ENCODE measurements at places on chromosomes 12 and 14.

DNA sequence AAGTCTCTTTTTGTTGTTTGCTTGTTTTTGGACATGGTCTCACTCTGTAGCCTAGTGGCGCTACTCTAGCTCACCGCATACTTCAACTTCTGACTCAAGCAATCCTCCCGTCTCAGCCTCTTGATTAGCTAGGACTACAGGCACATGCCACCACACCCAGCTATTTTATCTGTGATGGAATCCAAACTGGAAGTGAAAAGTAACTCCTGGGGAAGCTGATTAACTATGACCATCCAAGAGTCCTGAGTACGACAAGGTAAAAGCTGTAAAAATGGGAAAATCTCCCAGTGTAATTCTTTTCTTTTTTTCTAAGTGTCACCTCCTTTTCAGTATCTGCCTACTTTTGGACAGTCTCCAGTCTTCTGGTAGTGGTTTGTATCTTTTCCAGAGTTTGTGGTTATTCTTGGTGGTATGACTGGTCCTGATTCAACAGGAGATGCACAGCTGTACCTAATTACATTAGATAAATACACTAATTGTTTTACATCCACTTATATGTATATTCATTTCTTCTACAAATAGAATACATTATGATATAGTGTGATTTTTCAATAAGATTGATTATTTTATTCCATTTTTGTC lies 97.8 kb downstream of the SLC6A15 start:
- DNase-seq: no peak

GRCh38 chr12:121826318-121827150 lies 22.7 kb downstream of the SETD1B start:
- DNase-seq: no peak

DNA sequence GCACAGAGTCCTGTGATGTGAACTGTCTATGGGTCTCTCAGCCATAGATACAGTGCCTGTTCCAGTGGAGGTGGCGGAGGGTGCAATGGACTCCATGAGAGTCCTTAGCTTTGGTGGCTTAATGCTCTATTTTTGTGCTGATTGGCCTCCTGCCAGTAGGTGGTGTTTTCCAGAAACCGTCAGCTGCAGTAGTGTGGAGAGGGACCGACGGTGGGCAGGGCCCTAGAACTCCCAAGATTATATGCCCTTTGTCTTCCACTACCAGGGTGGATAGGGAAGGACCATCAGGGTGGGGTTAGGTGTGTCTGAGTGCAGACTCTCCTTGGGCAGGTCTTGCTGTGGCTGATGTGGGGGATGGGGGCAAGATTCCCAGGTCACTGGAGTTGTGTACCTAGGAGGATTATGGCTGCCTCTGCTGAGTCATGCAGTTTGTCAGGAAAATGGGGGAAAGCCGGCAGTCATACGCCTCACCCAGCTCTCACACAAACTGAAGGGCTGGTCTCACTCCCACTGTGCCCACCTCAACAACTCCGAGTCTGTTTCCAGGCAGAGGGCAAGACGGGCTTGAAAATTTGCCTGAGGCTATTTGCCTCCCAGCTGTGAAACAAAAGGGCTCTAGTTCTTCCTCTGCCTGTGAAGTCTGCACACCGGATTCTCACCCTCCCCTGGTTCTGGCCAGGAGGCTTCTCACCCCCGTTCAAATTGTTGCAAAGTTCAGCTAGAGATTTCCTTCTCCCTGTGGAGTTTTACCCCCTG lies 24.9 kb upstream of the ZDHHC17 start:
- no peak for DNase-seq

- DNase-seq: no peak
Measured at GRCh38 chr12:127899971-127900370, 367.0 kb upstream of the TMEM132C start.

DNA sequence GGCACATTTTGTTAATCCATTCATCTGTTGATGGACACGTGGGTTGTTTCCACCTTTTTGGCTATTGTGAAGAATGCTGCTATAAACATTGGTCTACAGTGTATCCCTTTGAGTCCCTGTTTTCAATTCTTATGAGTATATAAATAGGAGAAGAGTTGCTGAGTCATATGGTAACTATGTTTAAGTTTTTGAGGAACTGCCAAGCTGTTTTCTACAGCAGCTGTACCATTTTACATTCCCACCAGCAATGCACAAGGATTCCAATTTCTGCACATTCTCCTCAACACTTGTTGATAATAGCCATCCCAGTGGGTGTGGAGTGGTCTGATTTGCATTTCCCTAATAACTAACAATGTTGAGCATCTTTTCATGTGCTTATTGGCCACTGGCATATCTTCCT lies 6.9 kb upstream of the SVOP start:
- DNase-seq: no peak

- no peak for DNase-seq
Measured at GRCh38 chr12:42957136-42957535, 367.6 kb upstream of the PRICKLE1 start.

DNA sequence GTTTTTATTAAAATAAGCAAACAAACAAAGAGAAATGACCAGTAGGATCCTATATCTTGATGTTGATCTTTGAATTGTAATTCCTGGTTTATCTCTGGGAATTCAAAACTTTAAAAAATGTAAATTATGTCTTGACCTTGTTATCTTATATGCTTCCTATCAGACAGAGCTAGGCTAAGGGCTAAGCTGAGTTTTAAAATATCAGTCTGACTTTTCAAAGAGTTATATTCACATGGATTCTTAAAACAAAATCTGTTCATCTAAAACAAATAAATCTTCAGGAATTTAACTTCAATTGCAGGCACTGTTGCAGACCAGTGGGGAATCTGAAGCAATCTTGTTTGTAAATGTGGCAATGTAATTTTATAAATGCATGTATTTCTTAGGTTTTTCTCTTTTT lies 1144.1 kb downstream of the LRFN5 start:
- DNase-seq: no peak

DNA sequence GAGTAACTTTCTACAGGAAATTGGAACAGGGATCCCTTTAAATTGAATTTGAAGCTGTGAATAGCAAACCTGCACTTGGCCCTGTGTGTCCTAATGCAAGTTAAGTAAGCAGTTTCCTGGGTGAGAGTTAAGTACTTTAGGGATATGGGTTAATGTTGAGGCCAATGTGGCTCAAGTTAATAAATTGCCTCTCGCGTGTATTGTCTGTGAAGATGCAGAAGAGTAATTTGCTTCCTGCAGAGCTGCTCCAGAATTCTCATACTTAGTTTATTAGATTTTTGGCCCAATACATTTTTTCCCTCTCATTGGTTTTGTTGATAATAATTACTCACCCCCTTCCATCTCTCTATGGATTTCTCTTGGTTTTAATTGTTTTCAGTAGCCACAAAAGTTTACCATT lies 86.5 kb downstream of the SLC25A47 start:
- DNase-seq: no peak

DNA sequence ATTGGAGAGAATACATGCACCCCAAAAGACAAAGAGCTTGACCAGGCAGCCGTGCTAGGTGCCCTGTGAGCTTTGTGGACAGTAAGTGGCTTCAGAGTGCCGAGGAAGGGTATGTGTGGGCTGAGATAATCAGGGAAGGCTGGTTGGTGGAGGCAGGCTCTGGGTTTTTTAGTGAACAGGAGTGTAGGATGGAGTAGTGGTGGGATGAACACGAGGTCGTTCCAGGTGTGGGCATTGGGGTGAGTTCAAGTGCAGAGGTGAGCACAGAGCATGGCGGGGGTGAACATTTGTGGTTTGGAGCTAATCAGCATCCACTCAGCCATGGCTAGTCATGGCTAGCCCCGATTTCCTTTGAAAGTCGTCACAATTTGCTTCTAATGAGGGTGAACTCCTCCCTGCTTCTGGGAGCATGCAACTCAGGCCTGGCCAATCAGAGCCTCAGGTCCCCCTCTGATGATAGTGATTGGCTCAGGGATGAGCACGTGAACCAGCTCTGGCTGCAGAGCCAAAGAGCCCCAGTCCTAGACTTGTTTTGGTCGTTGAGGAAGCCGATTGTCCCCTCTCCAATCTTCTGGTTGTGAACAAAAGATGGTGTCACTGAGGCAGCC lies 40.7 kb upstream of the TCL1B start:
- no peak for DNase-seq

GRCh38 chr14:105153739-105154475 lies 14.7 kb downstream of the JAG2 start:
- DNase-seq: no peak

- no peak for DNase-seq
Measured at GRCh38 chr14:49464885-49465284, 121.3 kb downstream of the RPS29 start.

DNA sequence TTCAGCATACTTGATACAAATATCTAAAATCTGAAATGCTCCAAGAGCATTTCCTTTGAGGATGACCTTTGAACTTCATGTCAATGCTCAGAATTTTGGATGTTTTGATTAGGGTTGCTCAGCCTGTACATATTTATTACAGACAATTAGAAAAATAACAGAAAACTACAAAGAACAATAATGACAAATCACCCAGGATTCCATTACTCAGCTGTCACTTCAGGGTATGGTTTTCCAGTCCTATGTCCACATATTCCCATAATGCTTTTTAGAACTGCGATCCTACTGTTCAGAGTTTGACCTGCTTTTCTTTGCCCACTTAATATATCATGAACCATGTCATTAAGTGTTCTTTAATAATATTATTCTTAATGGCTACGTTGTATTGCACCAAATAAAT lies 11.4 kb downstream of the DLGAP5 start:
- no peak for DNase-seq

GRCh38 chr12:130955238-130955816 lies 1.6 kb downstream of the ADGRD1 start:
- no peak for DNase-seq

DNA sequence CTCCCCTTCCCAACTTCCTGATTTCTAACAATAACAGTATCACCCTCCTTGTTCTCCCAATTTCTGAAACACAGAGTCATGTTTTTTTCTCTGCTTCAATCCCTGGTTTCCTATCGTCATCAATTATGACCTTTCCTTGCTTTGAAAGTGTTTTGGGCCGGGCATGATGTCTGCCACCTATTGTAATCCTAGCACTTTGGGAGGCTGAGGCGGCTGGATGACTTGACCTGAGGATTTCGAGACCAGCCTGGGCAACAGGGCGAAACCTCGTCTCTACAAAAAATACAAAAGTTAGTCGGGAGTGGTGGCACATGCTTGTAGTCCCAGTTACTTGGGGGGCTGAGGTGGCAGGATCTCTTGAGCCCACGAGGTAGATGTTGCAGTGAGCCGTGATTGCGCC lies 12.6 kb upstream of the GPR162 start:
- DNase-seq: no peak

DNA sequence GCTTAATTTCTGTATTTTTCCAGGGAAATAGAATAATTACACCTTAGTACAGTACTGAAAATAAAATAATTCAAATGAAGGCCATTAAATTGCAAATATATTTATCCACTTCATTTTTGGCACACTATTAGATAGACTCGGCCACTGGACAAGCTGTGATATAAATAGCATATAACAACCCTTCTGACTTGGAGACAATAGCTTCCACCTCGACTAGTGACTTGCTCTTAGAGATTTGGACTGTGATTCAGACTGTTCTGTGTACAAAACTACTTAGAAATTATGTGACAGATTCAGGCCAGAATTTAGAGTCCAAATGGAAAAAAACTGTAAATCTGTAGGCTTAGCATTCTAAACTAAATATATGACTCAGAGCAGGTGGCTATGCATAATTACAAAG lies 949.9 kb downstream of the LRFN5 start:
- DNase-seq: no peak

- DNase-seq: no peak
Measured at GRCh38 chr12:127509066-127509778, 757.7 kb upstream of the TMEM132C start.

DNA sequence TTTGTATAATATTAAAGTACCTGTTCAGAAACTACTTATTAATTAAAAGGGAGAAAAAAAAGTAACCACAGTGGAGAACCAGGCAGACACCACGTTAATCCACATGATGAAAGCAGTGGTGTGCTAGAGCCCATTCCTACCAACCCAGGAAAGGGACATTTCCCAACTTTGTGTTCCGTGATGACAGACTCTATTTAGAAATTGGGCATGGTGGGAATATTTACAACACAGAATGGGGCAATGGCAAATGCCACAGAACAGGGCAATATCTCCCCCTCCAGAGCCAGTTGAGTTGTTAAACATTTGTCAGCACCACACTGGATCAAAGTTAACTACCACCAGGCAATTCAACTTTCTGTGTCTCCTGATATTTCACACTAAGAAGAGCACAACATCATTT lies 1.2 kb upstream of the HIGD1C start:
- no peak for DNase-seq
